ENCODE measurements at places on chromosomes 2 and 18. TPM values are rescaled to one million over a fixed set of nuclear protein-coding genes. Genes with fewer than 3 reads are reported as not detected.

WDR43 gene
- 117 TPM for total RNA-seq

CIDEA gene
- total RNA-seq, result not detected

RAB12 gene
- total RNA-seq, result 37.8 TPM

RAMP1 gene
- total RNA-seq, result 1.6 TPM

GRCh38 chr18:73419531-73419930, 551.7 kb upstream of the NETO1 start:
- H3K27ac ChIP-seq, result no peak overlapping the region
- no peaks in the 10 kb centered on the region for H3K27me3 ChIP-seq
- no peak overlapping the region for H3K4me3 ChIP-seq
- H3K36me3 ChIP-seq, result no peaks in the 10 kb centered on the region

- peaks cover 21% of the 10 kb centered on the region for H3K4me1 ChIP-seq
- H3K4me3 ChIP-seq, result no peak overlapping the region
- no peak for DNase-seq
- no peaks in the 10 kb centered on the region for H3K27me3 ChIP-seq
- no peak overlapping the region for H3K27ac ChIP-seq
These were observed 55.6 kb upstream of the TMEM17 start for GRCh38 chr2:62561586-62561985.

EEF1B2 gene
- 939 TPM for total RNA-seq

- H3K27me3 ChIP-seq, result no peaks in the 10 kb centered on the region
- no peak for DNase-seq
- H3K27ac ChIP-seq, result no peak overlapping the region
- no peak overlapping the region for H3K4me3 ChIP-seq
- no peaks in the 10 kb centered on the region for H3K4me1 ChIP-seq
These were observed 29.6 kb downstream of the CYBRD1 start for GRCh38 chr2:171551836-171552235.

DNA sequence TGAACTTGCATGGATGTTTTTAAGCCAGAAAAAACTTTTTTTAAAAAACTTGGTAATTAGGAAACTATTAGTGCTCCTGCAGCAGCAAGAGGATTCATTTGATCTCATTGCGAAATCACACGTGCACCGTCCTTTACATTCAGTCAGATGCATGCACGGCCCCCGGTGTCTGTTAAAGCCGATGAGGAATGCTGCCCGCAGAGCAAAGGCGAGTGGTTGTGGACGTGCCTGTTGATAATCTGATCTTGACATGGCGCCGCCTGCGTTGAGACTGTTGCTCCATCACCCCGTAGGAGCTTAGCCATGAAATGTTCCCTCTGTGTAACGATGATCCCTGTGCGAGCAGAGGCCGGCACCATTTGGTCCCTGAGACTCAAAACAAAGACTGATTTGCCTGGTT, 300.0 kb downstream of the GBX2 start:
- no peaks in the 10 kb centered on the region for H3K36me3 ChIP-seq
- no peaks in the 10 kb centered on the region for H3K27me3 ChIP-seq
- no peak overlapping the region for H3K27ac ChIP-seq
- H3K4me3 ChIP-seq, result no peak overlapping the region
- no peaks in the 10 kb centered on the region for H3K4me1 ChIP-seq

DNA sequence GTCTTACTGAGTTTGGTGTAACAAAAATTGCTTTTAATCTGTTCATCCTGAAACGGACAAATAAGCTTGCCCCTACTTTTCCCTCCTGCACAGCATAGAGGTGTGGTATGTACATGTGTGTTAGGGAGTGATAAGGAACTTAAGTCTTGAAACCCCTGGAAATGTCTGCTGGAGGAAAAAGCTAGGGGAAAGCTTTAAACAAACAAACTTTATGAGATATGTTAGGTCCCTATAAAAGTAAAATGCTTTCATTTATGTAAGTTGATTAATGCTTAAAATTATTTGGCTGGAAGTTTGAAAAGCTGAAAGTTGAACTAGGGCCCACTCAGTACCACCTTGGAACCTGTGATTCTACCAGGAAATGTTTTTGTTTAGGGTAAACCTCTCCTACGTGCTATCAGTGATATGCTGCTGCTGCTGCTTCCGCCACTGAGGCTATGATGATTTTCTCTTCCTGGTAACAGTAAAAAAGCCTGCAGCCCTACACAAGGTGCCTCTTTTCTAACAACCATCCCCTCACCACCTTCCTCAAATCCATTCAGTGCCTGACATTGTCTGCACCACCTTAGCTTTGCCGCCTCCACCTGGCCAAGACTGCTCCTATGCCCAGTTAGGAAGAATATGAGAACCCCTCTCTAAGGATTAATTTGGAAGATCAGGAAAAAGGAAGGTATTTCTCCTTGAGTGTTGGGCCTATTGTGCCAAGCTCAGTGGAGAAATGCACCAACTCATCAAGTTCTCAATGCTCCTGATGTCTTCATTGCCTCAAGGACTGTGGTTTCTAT, 2.5 kb upstream of the YES1 start:
- H3K36me3 ChIP-seq, result no peaks in the 10 kb centered on the region
- no peak for DNase-seq
- no peak overlapping the region for H3K27ac ChIP-seq

All from Caco-2 (cell line).